ENCODE measurements at places on chromosomes 4 and X.

DNA sequence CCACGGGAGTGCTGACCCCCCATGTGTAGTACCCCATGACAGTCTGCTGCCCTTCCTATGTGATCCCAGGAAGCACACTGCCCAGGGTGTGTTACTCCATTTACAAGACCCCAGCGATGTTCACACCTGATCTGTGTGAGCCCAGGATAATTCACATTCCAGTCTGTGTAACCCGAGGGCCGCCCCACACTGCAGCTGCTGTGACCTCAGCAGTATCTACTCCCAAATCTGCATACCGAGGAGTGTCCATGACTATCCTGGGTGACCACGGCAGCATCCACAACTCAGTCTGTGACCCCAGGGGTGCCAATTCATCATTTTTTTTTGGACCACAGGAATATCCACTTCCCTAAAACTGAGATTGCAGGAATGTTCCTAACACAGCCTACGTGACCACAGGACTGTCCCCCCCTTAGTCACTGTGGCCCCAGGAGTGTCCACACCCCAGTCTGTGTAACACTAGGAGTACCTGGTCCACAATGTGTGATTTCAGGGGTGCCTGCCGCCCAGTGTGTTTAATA lies 7.8 kb upstream of the GLOD5 start:
- no peak for DNase-seq

GRCh38 chr4:153421941-153422340 lies 44.2 kb upstream of the TMEM131L start:
- no peak for DNase-seq

DNA sequence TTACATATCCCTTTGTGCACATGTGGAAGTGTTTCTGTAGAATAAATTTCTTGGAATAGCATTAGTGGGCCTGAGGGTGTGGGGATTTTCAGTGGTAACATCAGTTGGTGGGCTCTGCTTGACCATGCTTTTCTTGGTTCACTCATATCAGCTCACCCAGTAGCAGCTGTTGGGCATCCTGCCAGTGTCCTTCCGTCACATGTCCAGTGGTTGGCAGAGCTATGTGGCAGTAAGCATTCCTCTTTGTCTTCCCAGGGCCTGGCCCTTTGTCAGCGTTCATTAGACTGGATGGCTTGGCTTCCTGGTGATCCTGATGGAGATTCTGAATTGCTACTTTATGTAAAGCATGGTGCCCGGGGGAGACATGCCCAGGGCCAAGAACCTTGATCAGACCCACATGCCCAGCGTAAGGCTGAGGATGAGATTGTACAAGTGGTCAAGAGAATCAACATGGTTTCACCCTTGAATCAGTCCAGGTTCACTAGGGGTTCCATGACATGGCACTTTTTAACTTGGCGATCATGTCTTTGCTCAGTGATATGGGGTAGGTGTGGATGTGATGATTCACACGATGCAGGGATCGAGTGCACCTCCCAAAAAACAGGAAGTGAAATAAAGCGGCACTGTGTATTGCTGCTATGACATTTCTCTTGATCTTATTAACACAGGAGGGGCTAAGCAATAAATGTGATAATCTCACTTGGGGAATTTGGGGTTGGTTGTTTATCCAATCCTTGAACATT lies 72.1 kb upstream of the IGFBP7 start:
- DNase-seq, result no peak

GRCh38 chr4:8593264-8594096 lies 915 bp downstream of the CPZ start:
- DNase-seq, result no peak

GRCh38 chrX:41144873-41145272 lies 59.6 kb downstream of the USP9X start:
- no peak for DNase-seq

- DNase-seq, result no peak
These were observed 252.4 kb upstream of the ANKRD50 start for GRCh38 chr4:124964852-124965496.

- DNase-seq, result no peak
These were observed 15.6 kb upstream of the MAP7D3 start for GRCh38 chrX:136266828-136267227.

GRCh38 chr4:26150948-26151347 lies 169.9 kb upstream of the RBPJ start:
- no peak for DNase-seq

- no peak for DNase-seq
These were observed 83.6 kb downstream of the PARM1 start for GRCh38 chr4:75016472-75016871.

- DNase-seq, result no peak
These were observed 93.3 kb downstream of the SERPINA7 start for GRCh38 chrX:105945266-105945665.

DNA sequence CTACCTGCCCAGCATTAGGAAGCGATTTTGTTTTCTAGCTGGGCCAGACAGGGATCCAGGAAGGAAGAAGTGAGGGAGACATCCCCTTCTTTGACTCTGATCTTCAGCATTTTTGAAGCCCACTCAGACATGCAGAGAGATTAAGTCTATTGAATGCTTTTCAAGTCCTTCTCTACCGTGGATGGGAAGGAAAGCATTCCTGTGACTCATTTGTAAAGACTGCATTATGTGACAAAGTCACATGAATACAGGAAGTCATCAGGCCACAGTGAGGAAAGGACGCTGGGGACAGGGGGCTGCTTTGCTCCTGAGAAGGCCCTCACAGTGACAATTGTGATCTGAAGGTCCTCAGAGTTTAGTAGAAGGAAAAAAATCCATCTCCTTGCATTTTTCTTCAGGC lies 67.4 kb upstream of the GBA3 start:
- DNase-seq, result no peak

- no peak for DNase-seq
These were observed 7.6 kb upstream of the CXCL5 start for GRCh38 chr4:74006009-74006476.

DNA sequence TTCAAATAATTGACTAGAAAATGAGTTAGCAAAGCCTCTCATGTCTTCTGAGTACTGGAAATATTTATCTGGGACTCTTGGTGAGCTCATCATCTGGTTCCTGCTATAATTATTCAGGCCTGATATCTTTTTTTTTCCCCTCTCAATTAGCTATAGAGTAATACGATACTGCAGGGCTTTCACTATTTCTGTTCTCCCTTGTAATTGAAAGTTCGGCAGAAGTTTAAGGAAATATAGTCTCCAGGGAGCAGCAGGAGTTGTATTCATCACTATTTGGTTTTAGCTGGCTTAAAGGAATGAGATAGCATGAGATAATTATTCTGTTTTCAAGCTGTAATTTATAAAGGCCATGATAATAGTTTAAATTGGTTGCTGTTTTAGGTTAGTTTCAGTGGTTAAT lies 378.6 kb upstream of the EPHA5 start:
- DNase-seq, result no peak

DNA sequence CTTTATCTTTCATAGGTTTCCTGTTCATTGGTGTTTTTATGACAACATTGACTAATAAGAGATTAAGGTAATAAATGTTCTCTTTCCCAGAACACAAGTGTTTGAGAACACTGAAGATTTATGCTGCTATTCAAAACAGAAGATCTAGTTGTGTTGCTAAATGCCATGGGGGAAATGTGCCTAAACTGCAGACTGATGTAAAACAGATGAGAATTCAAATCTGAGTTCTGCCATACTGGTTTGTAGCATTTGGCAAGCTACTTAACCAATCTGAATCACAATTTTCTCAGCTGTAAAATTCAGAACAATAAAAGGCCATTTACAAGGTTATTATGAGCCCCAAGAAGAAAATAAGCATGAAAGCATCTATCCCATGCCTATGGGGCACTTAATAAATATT lies 2.3 kb downstream of the SLC10A6 start:
- no peak for DNase-seq

- no peak for DNase-seq
These were observed 56.1 kb downstream of the SLC7A11 start for GRCh38 chr4:138185859-138186645.

GRCh38 chr4:188143731-188144130 lies 4.5 kb downstream of the TRIML1 start:
- DNase-seq, result no peak

DNA sequence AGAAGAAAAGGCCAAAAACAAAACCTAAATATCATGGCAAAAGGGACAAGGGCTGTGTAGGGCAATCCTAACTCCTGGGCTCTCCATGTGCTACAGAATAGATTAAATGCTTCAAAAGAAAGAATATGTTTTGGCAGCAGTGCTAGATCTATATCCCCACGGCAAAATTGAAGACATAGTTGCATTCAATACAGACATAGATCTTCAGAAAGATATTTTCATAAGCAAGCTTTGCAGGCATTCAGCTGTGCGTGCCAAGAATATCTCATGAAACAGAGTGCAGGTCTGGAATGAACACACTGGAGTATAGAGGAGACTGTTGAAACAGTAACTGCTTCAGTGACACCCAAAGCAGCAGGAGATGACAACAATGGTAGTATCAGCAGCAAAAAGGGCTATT lies 1476.9 kb downstream of the ARAP2 start:
- DNase-seq, result no peak

GRCh38 chr4:131302108-131302507 lies 1847.0 kb upstream of the PCDH10 start:
- DNase-seq, result no peak

GRCh38 chr4:43485196-43485595 lies 592.7 kb downstream of the GRXCR1 start:
- DNase-seq, result no peak

DNA sequence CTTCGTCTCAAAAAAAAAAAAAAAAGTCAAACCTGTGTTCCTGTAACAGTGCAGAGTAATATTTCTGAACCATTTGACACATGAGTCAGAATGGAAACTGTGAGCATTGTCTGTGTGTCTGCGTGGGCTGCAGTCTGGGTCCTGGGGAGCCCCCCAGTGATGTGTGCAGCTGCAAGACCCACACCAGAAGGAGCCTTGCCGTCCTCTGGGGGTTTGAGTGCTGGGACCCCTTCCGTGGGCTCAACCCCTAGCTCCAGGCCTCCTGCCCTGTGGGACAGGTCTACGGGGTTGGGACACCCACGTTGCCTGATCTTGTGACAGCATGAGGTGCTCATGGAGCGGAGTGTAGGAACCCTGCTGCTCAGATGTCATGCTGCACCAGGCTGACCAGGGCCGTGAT lies 43.7 kb downstream of the DDX3X start:
- DNase-seq, result no peak

GRCh38 chr4:15162465-15163283 lies 160.4 kb downstream of the CPEB2 start:
- DNase-seq, result peak; percentile 25

GRCh38 chr4:88200186-88200585 lies 41.7 kb upstream of the ABCG2 start:
- DNase-seq, result no peak

- no peak for DNase-seq
These were observed 255.5 kb downstream of the LDB2 start for GRCh38 chr4:16642897-16643296.

GRCh38 chr4:175412746-175413145 lies 399.3 kb downstream of the GPM6A start:
- no peak for DNase-seq

DNA sequence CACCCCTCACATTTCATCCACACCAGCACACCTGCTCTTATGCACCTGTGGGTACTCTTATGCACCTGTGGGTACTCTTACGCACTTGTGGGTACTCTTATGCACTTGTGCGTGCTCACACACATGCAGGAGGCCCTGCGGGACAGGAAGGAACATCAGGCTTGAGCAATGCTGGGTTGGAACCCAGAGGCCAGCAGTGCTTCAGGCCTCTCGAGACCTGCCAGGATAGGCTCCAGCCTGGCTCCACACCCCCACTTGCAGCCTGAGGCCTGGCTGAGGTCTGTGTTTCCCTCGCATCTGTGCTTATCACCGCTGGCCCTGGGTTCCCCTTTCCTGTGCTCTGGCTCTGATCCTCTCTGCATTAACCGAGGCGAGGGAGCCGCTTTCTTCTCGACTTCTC lies 34.7 kb downstream of the SORCS2 start:
- DNase-seq, result no peak

DNA sequence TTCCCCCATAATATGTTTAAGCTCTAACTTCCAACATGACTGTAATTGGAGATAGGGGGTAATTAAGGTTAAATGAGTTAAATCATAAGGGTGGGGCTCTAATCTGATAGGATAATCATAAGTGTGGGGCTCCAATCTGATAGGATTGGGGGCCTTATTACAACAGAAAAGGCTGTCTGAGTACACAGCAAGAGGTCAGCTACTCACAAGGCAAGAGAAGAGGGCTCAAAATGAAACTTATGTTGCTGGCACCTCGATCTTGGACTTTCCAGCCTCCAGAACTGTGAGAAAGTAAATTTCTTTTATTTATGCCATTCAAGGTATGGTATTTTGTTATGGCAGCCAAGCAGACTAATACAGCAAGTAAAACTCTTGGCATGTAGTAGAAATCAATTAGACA lies 16.4 kb downstream of the SH2D1A start:
- DNase-seq, result no peak

- no peak for DNase-seq
These were observed 8.5 kb upstream of the NEIL3 start for GRCh38 chr4:177301126-177301639.

- no peak for DNase-seq
These were observed 132.4 kb downstream of the CORIN start for GRCh38 chr4:47705326-47705981.

DNA sequence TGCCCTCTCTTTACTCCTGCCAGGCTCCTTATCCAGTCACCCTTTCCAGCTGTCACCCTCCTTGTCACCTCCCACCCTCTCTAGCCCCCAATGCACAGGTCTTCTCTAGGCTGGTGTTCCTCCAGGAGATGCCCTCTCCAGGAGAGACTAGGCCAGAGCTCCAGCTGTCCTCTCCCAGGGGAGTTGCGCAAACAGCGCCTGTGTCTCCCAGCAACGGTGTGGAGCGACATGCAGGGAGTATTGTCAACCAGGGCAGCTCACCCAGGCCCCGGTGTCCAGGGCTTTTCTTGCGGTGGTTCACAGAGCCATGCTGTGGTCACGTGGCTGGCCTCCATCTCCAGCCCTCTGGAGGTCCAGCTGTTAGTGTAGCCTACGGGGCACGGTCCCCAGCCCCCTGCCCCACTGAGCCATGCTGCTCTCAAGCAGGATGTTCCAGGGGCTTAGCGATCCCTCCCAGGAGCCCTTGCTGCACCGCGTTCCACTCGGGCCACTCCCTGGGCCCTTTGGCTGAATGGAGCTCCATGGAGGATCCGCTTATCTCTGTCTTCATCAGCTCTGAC lies 34.8 kb downstream of the CCNQ start:
- no peak for DNase-seq

DNA sequence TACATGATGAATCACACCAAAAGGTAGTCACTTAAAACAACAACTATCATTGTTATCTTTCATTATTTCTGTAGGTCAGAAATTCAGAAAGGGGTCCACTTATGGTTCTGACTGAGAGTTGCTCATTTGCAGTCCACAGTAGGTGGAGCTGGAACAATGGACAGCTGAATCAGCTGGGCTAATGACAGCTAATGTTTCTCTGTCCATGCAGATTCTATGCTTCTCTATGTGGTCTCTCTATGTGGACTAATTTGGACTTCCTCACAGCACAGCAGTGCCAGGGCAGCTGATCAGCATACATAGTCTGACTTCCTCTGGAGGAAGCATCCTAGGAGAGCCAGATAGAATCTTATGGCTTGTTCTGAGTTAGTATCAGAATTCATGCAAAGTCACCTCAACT lies 131.7 kb upstream of the INTU start:
- no peak for DNase-seq
